ENCODE measurements at places on chromosomes 13 and 19.

DNA sequence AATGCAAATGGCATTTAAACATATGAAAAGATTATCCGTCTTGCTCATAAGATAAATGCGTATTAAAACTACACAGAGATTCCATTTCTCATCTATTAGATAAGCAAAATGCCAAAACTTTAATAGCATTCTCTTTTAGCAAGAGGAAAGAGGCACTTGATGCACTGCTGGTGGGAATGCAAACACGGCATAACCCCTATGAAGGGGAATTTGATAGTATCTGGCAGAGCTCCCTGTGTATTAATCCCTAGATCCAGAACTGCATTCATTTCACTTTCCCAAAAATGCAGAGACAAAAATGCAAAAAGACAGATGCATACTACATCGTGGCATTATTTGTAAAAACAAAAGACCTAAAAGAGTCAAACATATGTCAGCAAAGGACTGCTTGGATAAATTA, 193.6 kb upstream of the STARD13 start:
- DNase-seq = no peak

DNA sequence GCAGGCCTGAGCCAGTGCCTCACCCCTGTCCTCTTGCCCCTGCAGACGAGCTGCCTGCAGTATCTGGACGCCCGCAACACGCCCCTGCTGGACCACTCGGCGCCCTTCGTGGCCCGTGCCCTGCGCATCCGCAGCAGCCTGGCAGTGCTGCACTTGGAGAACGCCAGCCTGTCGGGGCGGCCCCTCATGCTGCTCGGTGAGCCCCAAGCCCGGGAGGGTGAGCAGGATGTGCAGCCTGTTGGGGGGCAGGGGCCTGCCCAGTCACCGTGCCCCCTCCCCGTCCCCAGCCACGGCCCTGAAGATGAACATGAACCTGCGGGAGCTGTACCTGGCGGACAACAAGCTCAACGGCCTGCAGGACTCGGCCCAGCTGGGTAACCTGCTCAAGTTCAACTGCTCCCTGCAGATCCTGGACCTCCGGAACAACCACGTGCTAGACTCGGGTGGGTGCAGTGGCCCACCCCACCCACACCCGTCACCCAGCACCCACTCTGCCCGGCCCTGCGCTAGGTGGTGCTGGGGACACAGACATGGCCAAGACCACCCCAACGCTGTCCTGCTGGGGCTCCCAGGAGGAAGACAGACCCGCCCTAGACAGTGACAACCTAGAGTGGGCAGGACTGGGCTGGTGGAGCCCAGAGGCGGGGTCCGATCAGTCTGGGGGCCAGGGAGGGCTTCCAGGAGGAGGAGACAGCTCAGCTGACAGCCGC, 18.6 kb downstream of the NKPD1 start:
- no peak for DNase-seq

DNA sequence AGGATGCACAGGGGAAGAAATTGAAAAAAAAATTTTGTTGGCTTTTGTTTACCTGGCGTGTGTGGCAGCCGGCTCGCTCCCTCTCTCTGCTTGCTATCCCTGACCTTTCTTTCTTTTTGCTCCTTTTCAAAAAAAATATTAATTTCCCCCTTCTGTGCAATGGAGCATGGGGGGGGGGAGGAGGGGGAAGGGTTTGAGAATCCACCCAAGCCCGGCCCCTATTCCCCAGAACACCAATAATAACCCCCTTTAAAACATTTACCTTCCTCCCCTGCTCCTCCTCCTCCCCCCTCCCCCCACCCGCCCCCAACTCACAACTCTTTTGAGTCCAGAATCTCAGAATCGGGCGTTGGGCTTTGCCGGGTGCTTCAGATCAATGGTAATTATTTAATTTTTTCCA, 28.4 kb downstream of the NFIX start:
- no peak for DNase-seq

DNA sequence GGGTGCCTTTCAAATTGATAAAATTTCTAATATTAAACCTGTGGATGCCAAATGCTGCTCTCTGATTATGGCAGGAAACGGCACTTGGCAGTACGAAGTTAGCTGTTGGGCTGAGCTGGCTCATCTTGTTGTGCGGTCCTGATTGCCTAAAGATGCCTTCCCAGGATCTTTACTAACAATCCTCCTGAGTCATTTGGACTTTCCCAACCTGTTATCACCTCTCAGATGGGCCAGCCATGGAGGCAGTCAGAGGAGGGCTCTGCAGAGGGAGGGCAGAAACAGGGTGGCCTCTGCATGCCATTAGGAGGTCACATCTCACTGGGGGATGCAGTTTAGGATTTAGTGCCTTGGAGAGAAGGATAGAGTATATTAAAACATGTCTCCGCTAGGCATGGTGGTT, 27.3 kb downstream of the ALOX5AP start:
- no peak for DNase-seq

- no peak for DNase-seq
Observed at GRCh38 chr13:41458187-41458760, 924 bp downstream of the RGCC start.

GRCh38 chr13:60220072-60220471, 56.3 kb upstream of the DIAPH3 start:
- DNase-seq = no peak

DNA sequence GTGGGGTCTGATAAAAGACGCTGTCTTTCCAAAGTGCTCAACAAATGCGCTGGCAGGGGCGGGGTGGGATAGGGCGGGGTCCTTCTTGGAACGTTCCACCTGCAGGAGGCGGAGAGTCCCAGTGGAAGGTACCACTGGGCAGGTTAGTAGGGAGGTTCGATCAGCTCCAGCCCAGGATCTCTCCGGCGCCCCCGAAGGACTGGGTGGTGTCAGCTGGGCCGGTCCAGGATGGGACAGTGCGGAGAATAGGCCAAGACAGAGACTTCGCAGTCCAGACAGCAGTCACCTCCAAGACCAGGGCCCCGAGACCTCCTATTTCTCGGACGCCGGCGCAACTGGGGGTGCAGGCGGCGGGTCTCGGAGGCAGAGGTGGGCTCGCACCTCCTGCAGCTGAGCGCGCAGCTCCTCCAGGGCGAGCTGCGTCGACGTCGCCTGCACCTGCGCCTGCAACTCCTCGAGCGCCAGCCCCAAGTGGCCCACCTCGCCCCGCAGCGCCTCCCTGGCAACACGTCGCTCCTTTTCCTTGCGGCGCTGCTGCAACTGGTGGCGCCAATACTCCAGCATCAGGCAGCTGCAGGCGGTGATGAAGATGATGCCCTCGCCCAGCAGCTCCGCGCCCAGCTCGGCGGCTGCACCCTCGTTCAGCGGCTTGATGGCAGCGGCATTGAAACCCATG, 21.6 kb downstream of the VASP start:
- DNase-seq = no peak
